Sciatic nerve (tissue), 2 donors: ENCODE measurements at places on chromosomes 3 and 15.

GRCh38 chr3:106333911-106334618 lies 465.3 kb upstream of the CBLB start:
- DNase-seq, result no peak

DNA sequence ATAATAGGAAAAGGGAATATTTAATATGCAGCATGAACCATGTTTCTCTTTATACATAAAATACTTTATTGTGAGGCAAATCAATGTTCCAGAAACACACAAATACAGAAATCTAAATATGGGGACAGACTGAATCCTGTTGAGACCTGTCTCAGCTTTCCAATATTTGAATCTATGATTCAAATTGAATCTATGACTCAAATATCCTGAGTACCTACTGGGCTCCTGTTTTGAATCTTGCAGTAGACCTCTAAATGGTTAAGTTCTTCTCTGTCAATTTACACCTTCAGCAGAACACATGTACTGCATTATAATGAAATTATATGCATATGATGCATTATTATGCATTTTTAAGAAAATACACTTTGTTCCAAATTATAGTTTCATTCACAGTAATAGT lies 143.2 kb upstream of the PLXND1 start:
- DNase-seq, result no peak

DNA sequence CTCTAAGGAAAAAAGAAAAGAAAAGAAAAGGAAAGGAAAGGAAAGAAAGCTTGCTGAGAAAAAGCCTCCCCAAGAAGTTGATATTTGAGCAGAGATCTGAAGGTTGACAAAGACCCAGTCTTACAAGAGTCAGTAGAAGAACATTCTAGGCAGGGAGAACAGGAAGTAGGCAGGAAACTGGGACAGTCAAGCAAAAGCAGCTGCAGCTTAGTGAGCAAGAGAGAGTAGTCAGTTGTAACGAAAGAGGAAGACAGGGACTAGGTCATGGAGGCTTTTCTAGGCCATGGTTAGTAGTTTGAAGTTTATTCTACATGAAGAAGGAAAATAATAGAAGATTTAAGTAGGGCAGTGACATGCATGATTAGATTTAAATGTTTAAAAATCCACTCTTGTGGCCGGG lies 31.8 kb upstream of the KLHL6 start:
- no peak for DNase-seq

DNA sequence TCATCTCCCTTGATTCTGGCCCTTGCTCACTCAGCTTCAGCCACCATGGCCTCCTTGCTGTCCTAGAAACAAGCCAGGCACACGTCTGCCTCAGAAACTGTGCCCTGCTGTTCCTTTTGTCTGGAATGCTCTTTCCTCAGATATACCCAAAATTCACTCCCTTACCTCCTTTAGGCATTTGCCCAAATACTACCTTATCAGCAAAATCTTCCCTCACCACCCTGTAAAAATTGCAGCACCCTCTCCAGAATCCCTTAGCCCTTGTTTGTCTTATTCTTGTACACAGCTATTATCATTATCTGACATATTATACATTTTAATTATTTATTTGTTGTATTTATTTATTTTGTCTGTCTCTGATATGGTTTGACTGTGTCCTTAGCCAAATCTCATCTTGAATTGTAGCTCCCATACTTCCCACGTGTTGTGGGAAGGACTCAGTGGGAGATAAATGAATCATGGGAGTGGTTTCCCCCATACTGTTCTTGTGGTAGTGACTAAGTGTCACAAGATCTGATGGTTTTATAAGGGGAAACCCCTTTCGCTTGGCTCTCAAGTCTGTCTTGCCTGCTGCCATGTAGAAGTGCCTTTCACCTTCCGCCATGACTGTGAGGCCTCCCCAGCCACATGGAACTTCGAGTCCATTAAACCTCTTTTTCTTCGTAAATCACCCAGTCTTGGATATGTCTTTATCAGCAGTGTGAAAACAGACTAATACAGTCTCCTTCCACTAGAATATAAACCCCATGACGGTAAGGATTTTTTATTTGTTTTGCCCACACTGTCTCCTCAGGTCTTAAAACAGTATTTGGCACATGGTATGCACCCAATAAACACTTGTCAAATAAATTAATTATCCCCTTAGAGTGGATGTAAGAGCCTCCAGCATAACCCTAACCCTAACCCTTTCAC lies 60.0 kb upstream of the STT3B start:
- DNase-seq, result no peak

DNA sequence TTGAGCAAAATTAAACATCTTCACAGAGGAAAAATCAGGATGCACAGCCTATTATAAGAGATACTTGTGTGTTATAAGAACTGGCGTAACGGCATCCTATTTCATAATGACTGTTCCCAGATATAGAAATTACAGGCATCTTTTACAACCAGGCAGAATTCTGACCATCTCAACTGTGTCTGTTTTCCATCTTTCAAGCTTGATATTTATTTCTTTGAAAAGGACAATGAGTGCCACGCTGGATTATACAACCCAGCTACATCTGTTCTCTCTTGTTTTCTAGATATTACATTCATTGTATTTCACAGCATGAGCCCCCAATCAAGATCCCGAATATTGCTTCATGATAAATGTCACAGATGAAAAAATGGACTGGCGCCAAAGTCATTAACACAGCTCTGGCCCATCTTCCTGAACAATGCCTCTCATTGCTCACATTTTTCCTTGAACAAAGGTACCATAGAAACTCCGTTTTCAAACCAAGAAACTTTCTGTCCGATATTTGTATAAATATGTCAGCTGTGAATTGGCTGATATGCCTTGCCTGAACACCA lies 420.6 kb downstream of the TBL1XR1 start:
- DNase-seq, result no peak

DNA sequence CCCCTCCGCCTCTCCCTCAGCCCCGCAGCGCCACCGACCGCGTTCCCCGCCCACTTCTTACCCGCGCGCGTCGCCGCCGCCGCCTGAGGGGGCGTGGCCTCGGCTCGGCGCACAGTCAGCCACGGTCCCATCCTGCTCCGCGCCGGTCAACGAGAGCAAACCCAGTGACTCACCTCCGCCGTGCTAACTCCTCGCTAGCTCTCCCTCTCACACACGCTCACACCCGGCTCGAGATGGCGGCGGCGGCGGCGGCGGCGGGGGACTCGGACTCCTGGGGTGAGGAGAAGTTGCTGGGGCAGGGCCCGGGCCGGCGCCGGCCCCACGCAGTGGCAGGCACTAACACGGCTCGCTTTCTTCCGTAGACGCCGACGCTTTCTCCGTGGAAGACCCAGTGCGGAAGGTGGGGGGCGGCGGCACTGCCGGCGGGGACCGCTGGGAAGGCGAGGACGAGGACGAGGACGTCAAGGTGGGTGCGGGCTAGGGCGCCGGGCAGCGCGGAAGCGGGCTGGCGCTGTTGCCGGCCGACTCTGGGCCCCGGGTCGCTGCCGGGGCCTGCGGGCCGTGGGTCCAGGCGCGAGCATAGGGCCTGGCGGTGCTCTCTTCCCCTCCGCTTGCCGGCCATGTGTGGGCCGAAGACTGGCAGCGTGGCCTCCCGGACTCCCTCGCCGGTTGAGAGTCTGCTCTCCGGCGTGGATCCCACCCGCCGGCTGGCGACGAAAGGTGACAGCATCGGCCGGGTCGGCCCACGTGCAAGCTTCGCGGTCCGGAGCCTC lies at the start of gene EIF3J:
TSS of gene EIF3J (plus strand) at position 186 of the 773 bp plus-strand sequence. CDS start at position 234, 48 bp downstream.
- peak; percentile 95 for DNase-seq

- peak; percentile 28 for DNase-seq
Measured at GRCh38 chr3:187014417-187014864, 84.1 kb downstream of the ST6GAL1 start.

DNA sequence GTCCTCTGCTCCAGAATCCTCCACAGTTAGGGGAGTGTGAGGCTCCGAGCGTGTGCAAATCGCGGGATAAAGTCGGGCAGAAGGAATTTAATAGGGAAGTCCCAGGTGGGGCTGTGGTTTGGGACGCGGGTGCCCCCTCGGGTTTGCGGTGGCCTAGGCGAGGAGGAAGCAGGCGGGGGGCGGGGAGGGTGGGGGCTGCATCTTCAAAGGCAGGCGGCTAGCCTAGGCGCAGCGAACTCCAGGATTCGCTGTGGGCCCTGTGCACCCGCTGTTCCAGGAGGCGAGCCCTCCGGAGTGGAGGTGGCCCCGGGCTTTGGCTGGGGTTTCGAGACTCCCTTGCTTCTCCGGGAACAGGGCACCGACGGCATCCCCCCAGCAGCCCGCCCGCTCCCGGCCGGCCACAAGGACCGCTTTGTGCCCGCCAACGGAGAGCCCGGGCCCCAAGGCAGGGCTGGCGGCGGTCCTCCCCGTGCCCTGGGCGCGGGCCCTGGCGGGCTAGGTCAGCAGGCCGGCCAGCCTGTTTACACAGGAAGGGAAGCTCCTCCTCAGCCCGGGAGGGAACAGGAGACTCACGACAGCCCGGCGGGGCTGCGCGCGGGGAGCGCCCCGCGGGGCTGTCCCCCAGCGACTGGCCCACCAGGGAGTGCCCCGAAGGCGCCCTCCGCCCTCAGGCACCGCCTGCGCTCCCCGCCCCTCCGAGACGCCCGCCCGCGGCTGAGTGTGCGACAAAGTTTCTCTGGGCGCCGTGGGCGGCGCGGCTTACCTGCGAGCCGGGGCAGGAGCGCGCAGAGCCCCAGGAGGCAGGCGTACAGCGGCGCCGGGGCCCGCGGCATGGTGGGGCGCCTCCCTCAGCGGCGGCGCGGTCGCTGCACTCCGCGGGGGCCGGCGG lies 753 bp downstream of the ITGB5 start:
- DNase-seq, result peak; percentile 69

GRCh38 chr3:72964633-72965032 lies 32.0 kb upstream of the PPP4R2 start:
- no peak for DNase-seq

DNA sequence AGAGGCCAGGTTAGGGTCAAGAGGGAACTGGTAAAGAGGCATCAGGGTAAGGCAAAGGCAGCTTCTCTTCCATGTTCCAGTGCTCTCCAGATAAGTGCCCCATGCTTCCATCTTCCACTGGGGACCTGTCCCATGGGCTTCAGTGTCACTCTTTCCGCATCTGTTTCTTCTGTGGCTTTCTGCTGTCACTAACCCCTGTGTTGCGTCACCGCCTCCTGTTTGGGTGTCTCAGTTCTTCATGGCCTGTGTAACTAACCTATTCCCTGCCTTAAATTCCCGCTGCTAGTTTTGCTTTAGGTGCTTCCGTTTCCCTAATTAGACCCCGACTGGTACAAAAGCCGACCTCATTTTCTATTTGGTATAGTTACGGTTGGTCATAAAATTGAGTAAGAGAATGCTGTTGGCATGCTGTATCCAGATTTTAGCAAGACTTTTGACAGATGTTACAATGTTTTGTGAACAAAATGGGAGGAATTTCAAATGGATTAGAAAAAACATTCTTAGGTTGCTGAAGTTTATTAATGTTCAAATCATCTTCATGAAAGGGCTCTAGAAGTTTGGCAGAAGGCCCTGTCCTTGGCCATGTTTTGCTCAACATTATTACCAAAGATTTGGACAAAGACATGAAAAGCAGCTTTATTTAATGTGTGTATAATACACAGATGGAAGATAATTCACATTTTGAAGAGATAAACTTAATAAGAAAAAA lies 245.3 kb downstream of the BBX start:
- no peak for DNase-seq

DNA sequence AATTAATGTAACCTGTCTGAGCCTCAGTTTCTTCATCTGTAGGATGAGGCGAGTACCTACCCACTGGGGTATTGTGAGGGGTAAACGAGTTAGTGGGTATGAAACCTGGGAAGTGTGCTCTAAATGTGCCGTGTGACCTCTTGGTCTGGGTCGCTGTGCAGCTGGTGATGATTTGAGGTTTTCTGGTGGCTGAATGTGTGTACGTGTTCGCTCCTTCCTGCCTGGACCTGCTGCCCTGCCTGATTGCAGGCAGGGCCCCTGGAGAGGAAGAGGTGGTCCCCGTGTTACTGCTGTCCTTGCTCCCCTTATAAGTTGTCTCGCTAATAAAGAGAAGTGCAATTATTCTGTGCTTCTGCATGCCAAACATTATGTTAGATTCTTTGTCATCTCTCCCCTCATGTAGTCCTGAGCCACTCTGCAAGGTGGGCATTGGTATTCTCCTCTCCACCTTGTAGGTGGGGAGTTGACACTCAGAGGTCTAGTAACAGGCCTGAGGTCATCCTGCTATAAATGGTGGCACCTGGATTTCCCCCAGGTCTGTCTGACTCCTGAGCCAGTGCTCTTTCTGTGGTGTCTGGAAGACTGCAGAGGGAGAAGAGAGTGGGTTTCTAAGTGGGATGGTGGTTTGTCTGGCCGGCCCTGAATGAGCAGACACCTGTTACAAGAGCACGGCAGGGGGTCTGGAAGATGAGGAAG lies 15.7 kb downstream of the PDIA5 start:
- DNase-seq, result no peak

GRCh38 chr3:111980716-111981456 lies 2.1 kb downstream of the ABHD10 start:
- DNase-seq, result no peak

DNA sequence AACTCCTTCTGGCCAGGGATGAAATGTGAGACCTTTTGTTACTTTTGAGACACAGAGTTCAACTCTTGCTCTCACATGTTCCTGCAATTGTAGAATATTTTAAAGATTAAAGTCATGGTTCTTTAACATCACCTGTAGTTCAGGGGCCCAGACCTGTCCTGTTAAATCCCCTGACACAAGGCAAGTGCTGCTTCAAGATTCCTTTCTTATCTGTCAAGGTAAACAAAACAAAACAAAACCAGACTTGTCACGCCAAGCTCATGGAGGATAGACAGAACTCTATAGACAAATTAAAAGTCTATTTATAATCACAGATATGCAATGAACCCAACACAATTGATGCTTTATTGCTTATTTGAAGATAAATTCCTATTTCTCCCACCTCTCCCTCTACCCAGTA lies 48.6 kb upstream of the NEDD4 start:
- no peak for DNase-seq

GRCh38 chr3:114043205-114043604 lies 13.1 kb downstream of the CCDC191 start:
- no peak for DNase-seq

GRCh38 chr3:56408761-56409196 lies 59.5 kb downstream of the ERC2 start:
- DNase-seq, result no peak

- no peak for DNase-seq
Measured at GRCh38 chr3:72488738-72489035, 359.6 kb downstream of the SHQ1 start.

GRCh38 chr3:194574639-194575483 lies 58.4 kb downstream of the TMEM44 start:
- no peak for DNase-seq

- DNase-seq, result no peak
Measured at GRCh38 chr15:32888221-32888761, 170.5 kb downstream of the GREM1 start.

- DNase-seq, result no peak
Measured at GRCh38 chr3:17192995-17193394, 308.2 kb downstream of the PLCL2 start.

DNA sequence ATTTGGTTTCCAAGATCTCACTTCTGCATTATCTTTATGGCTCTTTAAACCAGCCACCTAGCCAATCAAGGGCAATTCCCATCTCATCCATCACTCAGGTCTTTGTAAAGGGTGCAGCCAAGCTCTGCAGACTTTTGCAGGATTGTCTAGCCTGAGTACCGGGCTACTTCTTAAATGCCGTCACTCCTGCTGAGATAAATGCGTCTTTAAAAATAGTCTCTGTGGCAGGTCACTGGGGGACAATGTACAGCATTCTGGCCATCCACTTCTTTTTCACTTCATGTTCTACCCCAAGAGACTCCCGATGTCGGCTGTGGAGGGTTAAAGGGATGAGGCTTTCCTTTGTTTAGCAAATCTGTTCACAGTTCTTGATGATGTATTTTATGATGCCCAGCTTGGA lies 194.7 kb downstream of the SV2B start:
- DNase-seq, result no peak

GRCh38 chr3:186411994-186412393 lies 50.0 kb upstream of the DGKG start:
- no peak for DNase-seq

GRCh38 chr3:71067977-71068654 lies 515.4 kb downstream of the FOXP1 start:
- DNase-seq, result no peak
